H4 (cell line): ENCODE measurements at places on chromosomes 11 and 22.

DNA sequence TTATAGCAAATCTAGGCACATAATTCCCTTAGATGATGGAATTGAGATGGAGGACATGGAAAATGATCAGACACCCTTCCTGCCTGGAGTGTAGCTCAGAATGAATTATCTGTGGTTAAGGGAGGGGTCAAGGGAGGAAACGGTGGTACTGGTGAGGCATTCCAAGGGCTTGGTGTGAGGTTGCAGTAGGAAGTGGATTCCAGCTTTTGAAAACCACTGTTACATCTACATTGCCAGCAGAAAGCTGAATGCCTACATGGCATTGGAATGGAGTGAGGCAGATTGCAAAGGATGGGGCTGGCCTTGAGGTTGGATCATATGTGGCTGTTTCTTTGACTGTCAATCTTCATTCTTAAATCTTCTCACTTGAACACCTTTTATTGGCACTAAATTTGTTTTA, 684.4 kb downstream of the NTM start:
- peak; percentile 90 for DNase-seq

- DNase-seq, result no peak
Observed at GRCh38 chr11:43493431-43493830, 134.7 kb downstream of the TTC17 start.

GRCh38 chr11:110491577-110492320, 62.0 kb downstream of the FDX1 start:
- DNase-seq, result no peak

GRCh38 chr22:28021116-28021997, 102.3 kb upstream of the PITPNB start:
- DNase-seq, result no peak

- DNase-seq, result no peak
Observed at GRCh38 chr22:46373921-46374662, 38.6 kb downstream of the TRMU start.

- DNase-seq, result peak; percentile 85
Observed at GRCh38 chr11:119615003-119615881, 113.8 kb downstream of the NECTIN1 start.

DNA sequence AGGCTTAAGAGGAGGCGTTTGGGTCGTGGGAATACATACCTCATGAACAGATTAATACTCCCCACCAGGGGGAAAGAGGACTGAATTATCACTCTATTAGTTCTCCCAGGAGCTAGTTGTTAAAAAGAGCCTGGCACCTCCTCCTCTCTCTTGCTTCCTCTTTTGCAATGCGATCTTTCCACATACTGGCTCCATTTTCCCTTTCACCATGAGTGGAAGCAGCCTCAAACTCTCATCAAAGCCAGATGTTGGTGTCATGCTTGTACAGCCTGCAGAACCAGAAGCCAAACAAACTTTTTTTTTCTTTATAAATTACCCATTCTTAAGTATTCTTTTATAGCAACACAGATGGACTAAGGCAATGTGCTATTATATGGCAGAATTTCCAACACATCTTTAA, 258.5 kb downstream of the FAM76B start:
- no peak for DNase-seq

DNA sequence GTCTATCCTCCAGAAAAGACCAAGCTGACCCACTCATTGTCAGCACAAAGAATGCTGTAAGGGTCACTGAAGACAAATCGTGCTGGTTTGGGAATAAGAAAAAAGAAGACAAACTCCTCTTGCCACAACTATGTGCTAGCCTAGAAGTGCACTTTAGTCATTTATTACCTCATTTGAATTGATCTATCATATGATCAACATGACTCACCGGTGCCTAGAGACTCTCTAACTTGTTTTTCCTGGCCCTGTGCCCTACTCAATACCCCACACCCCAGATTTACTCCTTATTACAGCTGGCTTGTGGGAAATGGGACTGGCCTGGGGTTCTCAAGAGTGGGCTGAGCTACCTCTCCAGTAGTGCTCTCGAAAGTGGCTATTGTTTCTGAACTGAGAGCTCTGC, 35.9 kb upstream of the HORMAD2 start:
- no peak for DNase-seq

GRCh38 chr11:267491-267994, 10.7 kb upstream of the NLRP6 start:
- no peak for DNase-seq

- DNase-seq, result no peak
Observed at GRCh38 chr11:98561877-98562395, 458.8 kb upstream of the CNTN5 start.

GRCh38 chr22:30291058-30291892, 2.0 kb upstream of the CASTOR1 start:
- peak; percentile 39 for DNase-seq

GRCh38 chr11:59216641-59217564, 4.2 kb upstream of the MPEG1 start:
- DNase-seq, result peak; percentile 16

DNA sequence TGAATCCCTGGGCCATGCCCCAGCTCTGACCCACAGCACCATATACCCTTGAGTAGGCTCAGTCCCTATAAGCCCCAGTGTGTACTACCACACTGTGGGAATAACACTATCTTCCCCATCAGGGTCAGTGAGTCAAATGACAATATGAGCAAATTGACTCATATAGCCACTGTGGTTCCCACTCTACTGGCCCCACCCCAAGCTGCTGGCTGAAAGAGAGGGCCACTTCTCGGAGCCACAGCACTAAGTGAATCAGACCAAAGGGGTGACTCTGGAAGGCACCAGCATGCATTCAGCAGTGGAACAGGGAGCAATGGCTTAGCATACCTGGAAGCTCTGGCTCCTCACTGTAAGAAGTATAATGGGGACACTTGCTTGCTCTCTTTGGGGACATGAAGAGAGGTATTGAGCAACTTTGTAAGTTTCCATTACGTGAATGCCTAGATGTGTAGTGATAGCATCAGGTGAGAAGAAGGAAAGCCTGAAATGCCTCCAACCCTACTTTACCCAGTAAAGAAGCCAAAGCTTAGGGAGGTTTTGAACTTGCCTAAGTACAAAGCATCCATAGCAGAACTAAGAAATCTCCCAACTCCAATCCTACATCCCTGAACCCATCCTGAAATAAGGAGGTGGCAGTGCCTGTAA, 13.5 kb downstream of the CD59 start:
- peak; percentile 42 for DNase-seq

GRCh38 chr22:26835929-26836528, 178.6 kb downstream of the MIAT start:
- peak; percentile 33 for DNase-seq

- peak; percentile 37 for DNase-seq
Observed at GRCh38 chr11:35919244-35919643, 24.6 kb upstream of the LDLRAD3 start.

GRCh38 chr11:70556884-70557741, 158.8 kb downstream of the CTTN start:
- peak; percentile 91 for DNase-seq

GRCh38 chr11:6931146-6931713, 5.0 kb downstream of the ZNF215 start:
- DNase-seq, result no peak

DNA sequence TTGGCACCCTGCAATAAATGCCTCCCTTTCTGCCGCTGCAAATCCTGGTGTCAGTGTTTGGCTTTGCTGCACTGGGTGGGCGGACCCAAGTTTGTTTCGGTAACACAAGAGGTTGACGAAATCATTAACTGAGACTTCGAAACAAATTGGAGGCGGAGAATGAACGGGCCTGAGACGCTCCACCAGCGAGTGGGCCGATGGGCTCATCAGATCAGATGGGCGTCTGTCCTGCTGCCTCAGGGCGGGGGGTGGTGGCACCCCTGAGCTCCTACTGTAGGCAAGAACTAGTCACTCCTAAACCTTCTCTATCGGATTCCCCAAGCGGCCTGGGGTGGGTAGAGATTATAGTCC, 918 bp upstream of the CAPN5 start:
- no peak for DNase-seq

- DNase-seq, result no peak
Observed at GRCh38 chr11:60848714-60849151, 6.8 kb downstream of the CCDC86 start.

DNA sequence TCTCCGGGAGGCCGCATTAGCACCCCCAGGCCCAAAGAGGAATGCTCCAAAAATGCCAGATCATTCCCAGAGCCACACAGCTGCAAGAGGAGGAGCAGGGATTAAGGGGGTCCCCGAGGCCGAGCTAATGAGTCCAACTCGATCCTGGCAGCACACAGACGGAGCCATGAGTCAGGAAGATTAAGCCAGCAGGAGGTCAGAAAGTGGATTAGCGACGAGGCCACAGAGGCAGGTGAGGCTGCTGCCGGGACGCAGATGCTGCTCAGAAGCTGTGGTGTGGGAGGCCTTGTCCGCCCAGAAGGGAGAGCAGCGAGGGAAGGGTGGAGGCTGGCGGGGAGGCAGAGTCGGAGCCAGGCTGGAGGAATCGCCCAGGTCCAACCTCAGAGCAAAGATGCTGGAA, 120.5 kb downstream of the SHANK2 start:
- DNase-seq, result no peak

DNA sequence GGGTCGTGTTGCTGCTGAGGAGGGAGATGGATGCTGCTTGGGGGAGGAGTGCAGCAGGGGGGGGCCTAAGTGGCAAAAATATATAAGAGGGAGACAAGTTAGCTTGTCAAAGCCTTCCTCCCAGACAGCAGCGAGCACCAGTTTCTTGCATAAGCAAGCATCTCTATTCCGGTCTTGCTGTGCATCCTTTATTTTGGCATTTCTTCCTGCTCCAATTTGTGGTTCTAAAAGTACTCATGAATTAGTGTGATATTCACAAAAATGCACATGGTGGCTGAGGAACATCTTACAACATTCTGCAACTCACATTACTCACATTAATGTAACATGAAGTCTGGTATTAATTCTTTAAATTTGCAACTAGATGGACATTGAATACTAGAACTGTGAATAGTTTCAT, 32.1 kb downstream of the GDPD5 start:
- DNase-seq, result no peak

DNA sequence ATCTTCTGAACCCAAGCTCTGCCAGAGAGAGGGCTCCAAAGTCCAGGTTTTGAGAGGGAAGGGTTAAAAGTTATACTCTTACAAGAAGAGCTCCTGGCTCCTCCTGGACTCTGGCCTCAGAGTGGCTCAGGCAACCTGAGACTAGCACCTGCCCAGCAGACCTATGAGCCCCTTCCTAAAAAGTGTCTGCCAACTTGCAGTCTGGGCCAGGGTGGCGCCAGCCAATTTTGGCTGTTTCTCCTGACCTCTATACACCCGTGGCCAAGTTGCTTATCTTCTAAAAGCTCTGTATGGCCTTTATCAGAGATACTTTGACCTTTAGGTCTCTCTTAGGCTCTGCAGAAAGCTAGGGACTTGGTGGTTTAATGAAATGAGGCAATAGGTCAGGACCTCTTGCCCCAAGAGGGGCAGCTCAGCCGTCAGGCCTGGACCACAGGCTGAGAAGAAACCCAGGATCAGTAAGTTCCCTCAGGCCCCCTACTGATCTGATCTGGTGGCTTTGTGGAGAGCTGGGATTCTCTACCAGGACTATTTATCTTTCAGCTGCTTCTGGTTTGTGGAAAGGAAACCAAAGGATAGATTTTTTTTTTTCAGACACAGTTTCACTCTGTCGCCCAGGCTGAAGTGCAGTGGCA, 10.3 kb upstream of the UCP3 start:
- no peak for DNase-seq

DNA sequence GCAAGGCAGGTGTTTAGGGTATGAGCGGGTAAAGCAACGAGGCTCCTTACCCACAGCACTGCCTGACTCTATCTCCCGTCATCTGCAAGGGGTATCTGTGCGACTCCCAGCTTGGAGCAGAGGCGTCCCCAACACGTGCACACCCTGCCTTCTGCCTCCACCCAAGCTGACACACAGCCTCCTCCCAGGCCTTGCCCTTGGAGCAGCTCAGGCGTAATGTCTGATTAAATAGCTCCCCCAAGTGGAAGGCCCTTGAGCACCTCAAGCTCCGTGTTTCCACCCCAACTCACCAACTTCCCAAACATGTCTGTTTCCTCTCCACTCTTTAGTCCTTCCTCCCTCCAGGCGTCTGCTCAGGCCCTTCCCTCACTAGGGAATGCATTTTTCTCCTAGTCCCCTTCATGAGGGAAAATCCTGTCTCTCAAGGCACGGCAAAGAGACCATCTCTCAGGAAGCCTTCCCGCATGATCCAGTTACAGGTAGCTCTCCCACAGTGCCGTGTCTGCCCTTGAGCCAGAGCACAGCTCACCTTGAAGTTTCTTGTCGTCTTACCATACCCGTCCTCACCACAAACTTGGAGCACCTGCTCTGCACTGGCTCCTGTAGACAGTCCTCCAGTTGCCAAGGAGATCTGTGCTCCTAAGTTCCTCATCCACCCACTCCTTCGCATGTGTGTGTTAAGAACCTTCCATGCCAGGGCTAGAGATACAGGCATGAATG, 15.8 kb downstream of the CYB5R2 start:
- peak; percentile 70 for DNase-seq

GRCh38 chr11:29022676-29023075, 914.5 kb downstream of the METTL15 start:
- no peak for DNase-seq
